ENCODE measurements at places on chromosomes 2 and 18.

DNA sequence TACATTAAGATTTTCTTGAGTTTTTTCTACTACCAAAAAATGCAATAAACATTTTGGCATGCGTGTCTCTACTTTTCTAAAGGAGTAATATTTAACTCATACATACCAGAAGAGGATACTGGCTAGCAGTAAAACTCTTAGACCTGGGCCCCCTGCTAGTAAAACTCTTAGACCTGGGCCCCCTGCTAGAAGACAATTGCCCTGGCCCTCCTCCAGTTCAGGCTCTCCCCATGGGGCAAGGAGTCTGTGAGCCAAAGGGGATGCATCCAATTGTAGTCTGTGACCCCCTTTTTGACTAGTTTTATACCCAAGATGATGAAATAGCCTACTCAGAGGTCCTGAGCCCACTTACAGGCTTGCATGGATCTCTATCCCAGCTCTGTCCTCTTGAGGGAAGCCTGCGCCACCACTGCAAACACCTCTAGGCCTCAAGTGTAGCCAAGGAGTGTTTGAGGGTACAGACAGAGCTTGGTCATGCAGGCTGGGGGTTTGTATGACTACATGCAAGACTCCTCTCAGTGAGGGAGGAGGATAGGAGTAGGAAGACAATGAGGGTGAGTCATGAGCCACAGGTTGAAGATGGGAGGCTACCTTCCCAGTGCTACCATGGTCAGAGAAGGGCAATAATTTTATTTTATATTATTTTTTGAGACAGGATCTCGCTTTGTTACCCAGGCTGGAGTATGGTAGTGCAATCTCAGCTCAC, 45.2 kb upstream of the PGAP1 start:
- DNase-seq = no peak

- no peak for DNase-seq
Observed at GRCh38 chr2:73174941-73175662, 27.3 kb upstream of the NOTO start.

DNA sequence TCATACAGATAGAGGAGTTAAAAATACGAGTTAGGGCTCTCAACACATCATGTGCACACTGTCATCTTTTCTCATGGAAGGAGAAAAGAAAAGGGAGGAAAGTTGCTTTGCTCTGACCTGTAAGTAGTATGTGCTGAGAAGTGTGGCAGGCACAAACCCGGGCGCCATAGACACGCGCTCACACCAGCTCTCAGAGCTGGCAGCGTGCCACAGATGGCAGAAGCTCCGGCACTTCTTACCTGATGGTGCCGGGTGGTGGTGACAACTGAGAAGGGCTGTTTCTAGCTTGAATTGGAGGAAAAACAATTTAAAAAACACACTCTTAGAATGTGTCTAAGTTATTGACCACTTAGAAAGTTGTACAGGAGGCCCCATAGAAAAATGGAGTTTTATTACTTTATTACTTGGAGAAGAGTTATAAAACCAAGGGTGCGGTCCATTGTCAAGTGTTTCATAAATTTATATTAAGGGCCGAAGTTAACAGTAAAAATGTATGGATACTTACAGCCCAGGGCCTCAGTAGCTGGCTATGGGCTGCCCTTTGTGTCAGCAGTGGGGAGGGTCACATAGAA, 92.2 kb downstream of the DPP4 start:
- DNase-seq = no peak

GRCh38 chr2:158762336-158762735, 32.8 kb upstream of the DAPL1 start:
- DNase-seq = no peak

GRCh38 chr2:233818639-233819621, 35.4 kb downstream of the HJURP start:
- no peak for DNase-seq

DNA sequence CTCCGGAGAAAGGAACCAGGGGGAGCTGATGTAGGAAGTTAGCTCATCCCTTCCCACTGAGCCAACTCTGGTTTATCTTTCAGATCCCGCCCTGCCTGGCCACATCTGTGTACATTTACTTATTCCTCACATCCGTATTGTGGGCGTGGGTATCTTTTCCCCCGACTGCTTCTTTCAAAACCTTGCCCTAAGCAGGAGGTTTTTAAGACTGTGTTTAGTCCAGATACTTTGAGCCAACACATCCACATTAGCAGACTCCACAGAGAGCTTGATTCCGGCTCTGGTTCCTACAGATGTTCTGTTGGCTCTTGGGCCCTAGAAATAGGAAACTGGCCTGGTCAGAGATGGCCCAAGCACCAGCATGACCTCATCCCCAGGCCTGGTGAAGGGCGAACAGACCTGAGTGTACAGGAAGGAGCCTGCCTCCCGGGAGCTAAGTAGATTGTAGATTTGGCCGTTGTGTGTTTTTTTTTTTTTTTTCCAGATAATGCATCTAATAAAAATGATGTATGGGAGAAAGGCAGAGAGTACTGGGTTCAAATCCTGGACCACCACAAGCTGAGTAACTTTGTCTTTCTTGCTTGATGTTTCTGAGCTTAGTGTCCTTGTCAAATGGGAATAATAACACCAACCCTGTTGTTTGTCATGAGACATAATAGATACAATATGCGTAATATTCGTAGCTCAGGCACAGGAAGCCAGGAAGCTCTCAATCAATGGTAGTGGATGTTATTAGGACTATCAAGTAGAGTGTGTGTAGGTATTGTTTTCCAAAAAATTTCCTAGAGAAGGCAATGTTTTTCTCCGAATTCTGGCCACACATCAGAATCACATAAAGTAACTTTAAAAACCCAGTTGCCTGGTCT, 92.3 kb downstream of the PRKCE start:
- DNase-seq = no peak

GRCh38 chr2:52395912-52396311, 1364.0 kb upstream of the NRXN1 start:
- no peak for DNase-seq

GRCh38 chr2:236033462-236033861, 134.7 kb downstream of the GBX2 start:
- DNase-seq = no peak

- DNase-seq = no peak
Observed at GRCh38 chr18:6478121-6478520, 63.4 kb upstream of the L3MBTL4 start.

DNA sequence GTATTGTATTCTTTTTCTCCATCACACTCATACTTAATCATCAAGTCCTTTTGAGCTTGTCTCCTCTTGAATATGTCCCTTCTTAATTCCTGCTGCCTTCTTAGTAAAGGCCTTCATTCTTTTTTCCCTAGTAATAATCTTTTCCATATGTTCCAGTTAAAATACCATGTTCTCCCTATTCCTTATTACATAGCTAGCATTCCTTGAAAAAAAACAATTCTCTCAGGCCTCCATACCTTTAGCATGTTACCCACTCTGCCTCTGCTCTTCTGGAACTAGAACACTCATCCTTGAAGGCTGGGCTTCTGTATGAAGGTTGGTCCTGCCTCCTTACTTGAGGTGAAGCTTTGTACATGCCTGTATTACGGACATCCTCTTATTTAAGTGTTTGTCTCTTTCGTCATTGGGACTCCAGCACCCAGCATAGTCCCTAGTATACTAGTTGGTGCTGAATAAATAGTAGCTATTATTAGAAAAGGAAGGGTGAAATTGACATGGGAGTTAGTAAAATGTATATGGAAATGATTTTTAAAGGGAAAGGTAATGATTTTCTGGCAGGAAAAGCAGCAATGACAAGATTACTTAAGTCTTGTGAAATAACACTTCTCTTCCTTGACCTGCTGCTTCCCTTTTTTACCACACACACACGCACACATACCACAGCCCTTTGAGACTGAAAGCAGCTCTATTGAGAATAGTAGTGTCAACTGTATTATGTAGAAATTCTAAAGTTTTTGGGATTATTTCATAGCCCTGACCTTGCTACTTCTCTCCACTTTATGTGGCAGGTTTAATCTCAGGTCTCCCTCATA, 45.6 kb downstream of the REL start:
- DNase-seq = no peak

DNA sequence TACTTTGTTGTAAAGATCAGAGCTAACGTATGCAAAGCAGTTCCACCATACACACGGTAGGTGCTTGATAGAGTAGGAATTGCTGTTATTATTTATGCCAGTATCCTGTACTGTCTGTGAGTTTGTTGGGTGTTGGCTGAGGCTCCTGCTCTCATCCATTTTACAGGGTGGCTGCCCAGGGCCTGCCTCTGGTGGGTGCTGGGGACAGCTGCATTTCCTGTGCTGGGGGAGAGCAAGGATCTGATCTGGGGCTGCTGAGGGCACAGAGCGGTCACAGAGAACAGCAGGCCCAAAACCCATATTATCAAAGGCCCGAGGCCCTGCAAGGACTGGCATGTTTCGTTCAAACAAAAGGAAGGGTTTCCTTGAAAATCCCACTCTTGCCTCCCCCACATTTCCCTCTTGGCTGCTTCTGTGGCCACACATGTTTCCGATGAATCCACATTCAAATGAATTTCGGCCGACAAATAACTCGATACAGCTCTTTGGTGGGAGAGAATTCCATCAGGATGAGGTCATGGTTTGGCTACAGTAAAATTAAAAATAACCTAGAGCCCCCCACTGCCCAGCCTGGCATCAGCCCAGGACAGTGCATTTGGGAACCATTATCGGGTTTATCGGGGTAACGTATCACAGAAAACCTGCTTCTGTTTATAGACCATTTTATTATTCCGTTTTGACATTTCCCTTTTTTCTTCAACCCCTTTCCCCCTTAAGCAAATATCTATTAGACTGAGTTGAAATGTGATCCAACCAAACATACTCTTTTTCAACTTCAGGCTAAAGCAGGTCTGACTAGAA, 143.4 kb downstream of the CYRIA start:
- no peak for DNase-seq

- no peak for DNase-seq
Observed at GRCh38 chr2:215879977-215880940, 133.1 kb downstream of the MREG start.

- DNase-seq = peak; percentile 66
Observed at GRCh38 chr2:241734467-241735208, at the start of gene D2HGDH. D2HGDH (plus strand) TSS chr2:241734630; CDS start chr2:241735225, 595 bp downstream.

- DNase-seq = no peak
Observed at GRCh38 chr2:241813644-241814392, 4.8 kb downstream of the NEU4 start.

DNA sequence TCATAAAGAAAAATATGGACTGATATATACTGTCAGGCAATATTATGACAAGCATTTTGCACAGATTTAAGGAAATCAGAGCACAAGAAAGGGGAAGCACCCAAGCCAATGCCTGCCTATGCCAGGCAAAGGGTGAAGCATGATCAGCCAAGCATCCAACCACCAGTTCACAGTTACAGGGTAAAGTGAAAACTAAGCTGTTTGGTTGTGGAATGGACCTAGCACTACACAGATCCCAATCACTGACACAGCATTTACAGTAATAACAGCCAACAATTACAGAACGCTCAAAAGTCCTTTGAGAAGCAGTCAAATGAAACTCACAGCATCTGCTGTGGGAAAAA, 90.3 kb downstream of the SP3 start:
- no peak for DNase-seq

DNA sequence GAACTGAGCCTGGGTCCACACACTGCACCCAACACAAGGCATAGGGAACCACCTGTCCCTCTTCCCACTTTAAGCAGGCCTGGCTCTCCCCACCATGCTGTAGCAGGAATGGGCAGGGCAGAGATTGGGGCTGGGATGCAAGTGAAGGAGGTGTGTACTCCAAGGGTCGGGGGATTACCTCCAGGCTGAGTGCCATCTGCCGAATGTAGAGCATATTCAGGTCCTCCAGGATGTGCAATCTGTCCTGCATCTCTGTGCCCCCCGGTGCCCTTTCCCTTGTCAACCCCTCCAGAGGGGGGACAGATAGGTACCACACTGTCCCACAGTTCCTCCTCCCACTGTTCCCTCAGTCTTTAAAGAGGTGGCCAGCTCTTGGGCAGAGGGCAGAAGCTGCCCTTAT, 2.4 kb downstream of the RTKN start:
- no peak for DNase-seq

DNA sequence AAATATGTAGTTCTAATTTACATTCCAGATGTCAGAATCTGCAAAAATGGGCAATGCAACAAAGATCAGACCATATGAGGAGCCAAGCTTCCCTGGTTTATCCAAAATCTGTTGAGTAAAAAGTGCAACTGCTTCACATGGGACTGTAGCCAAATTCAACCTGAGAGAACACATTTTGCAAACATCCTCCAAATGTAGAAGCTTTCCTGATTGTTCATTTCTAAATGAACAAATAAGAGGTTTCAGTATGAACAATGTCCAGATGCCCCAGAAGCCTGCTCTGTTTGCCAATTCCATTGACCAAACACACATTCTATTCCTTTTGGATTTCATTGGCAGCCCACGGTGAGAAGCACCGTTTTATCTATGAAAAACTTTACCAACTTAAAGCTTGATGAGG, 117.9 kb upstream of the OSR1 start:
- no peak for DNase-seq

- no peak for DNase-seq
Observed at GRCh38 chr2:223952280-223952968, 4.8 kb upstream of the MRPL44 start.

- DNase-seq = no peak
Observed at GRCh38 chr18:77155031-77155430, 22.4 kb upstream of the MBP start.

DNA sequence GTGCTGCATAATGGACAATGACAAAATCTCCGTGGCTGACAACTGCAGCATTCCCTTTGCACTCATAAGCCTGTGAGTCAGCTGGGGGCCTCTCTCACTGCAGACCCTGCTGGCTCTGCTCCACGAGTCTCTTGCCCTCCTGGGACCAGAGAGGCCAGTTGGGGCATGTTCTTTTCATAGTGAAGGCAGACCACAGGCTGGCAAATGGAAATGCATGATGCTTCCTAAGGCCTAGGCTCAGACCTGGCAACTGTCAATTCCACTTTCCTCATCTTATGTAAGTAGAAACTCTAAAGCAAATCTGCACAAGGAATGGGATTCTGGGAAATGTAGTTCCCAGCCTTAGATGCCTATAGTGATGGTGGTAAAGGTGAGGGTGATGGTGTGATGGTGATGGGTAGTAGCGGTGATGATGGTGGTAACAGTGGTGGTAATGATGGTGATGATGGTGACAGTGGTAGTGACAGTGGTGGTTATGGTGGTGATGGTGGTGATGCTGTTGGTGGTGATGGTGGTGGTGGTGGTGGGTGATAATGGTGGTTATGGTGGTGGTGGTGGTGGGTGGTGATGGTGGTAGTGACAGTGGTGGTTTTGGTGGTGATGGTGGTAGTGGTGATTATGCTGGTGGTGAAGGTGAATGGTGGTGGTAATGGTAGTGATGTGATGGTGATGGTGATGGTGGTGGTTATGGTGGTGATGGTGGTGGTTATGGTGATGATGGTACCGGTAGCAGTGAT, 185.8 kb upstream of the ARL4C start:
- DNase-seq = no peak

GRCh38 chr2:96486696-96487095, 18.5 kb downstream of the NEURL3 start:
- no peak for DNase-seq

- no peak for DNase-seq
Observed at GRCh38 chr2:176508984-176509740, 239.9 kb downstream of the MTX2 start.

- peak; percentile 96 for DNase-seq
Observed at GRCh38 chr2:166375736-166376487, at the start of gene SCN9A. SCN9A (minus strand) TSS chr2:166375944; CDS start chr2:166311756, 64,188 bp downstream.
